Hypothalamus (tissue), 51 donors: ENCODE measurements at places on chromosomes 2 and 18.

DNA sequence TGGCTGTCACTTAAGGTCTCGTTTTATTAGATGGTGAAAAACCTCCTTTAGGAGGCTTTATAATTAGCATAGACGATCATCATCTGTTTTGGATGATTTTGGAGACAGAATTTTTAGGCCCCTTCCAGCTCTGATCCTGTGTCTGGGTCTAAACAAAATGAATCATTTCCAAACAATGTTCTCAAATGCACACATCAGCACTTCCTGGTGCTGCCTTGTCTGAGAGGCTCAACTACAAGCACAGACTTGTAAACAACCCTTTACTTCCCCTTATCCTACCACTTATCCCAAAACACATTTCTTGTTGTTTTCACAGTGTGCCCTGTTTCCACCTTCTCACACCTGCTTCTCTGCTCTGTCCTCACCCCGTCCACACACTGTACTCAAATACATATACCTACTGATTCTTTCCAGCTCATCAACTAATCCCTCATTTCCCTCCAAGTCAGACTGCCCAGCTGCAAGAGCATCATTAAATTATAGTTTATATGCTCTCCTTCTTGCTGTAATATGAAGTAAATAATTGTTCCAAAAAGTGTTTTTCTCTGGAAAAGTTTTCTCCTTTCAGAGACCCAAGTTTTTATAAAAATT is 71.2 kb upstream of the COL3A1 start:
- no peak for DNase-seq

DNA sequence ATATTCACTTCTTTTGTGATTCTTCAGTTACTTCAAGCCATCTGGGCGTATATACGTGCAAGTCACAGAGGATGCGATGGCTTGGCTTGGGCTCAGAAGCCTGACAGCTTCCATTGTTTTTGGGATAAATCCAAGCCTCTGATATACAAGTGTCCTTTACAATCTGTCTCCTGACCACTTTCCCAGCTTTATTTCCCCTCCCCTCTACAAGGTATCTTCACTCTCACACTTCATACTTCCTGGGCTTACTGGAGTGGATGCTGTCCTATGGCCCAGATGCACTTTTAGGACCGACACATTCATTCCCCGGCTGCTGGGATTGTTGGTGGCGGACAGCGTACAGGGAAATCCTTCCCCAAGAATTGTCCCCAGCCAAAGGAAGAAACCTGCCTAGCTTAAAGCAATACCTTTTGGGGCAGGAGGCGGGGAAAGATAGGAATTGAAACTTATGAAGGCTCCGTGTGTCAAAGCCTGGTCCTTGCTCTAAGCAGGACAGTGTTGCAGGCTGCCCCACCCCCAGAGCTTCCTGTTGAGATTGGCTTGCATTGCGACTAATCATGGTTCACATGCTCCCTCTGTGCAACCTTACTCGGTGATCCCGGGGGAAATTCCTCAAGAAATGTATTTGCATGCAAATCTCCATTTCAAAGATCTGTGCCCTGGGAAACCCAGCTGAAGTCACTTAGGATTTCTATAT is 802.9 kb upstream of the ID2 start:
- DNase-seq: no peak

GRCh38 chr2:134325696-134326095 is 71.8 kb downstream of the MGAT5 start:
- no peak for DNase-seq

GRCh38 chr18:33062834-33063364 is 290.1 kb upstream of the KLHL14 start:
- DNase-seq: no peak

GRCh38 chr2:152814475-152815030 is 96.1 kb downstream of the ARL6IP6 start:
- no peak for DNase-seq

- no peak for DNase-seq
These were observed 24.2 kb upstream of the CASP8 start for GRCh38 chr2:201235860-201236811.

- no peak for DNase-seq
These were observed 13.2 kb downstream of the ARL4C start for GRCh38 chr2:234483568-234484251.

DNA sequence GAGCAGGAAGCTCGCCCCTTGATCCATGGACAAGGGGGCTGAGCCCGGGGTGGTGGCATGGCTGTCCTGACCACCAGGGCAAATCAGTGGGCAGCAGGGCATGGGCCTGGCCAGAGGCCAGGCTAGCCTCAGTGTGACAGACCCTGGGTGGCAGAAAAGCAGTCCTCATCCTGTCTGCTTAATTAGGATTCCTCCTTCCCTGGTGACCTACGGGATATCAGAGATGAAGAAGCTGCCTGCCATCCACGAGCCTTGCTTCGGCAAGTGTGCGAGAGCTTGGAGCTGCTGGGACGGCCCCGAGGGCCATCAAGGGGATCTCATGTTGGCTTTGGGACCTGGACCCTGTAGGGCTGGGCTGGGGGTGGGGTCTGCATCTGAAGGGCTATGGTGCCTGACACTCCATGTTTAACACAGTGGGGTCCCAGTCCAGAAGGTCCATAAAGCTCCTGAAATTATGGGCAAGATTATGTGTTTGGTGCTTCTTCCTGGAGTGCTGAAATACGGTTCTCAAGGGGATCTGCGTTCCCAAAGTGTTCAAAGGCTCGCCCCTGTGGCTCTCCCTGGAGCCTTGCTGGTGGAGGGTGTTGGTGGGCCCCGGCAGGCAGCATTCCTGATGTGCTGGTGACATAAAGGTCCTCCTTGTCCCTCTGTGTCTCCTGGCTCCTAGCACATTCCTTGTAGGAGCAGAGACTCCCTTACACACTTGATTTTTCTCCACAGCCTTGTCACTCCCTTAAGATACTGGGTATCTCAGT is 52.6 kb downstream of the KCNIP3 start:
- no peak for DNase-seq

GRCh38 chr2:3298191-3298590 is 79.4 kb downstream of the EIPR1 start:
- DNase-seq: no peak

GRCh38 chr2:151261977-151262291 is 271 bp upstream of the RBM43 start:
- DNase-seq: no peak

DNA sequence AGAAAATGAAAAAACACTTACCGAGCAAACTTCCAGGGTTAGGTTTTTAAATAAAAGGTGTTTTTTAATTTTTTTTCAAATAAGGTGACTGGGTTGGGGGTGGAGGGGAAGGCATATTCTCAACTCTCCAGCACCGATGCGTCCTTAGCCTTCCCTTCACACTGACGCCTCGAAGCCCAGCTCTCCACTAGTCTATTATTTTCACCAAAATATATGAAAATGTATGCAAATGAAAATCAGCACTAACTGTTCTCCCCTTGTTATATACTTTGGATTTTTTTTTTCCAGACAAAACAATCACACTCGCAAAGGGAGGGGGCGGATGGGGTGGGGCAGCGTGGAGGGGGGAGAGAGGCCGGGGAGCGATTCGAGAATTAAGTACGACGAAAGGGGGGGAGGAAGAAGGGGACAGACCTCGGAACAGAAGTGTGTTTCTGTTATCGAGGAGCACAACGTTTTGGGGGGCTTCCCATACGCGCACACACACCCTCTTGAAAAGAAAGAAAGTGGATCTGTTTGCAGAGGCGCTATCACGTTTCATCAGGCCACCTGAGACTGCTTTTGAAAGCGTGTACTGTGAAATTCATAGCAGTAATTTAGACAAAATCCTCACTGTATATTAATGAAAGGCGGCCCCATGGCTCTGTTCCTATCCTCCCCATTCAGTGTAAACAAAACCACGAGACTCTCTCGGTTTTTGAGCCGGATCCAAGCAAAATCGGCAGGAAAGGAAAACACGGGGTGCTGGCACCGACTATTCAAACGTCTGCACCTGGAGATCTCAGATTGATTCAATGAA is 2.4 kb upstream of the POU3F3 start:
- DNase-seq: no peak

GRCh38 chr18:67074309-67074708 is 442.2 kb downstream of the DSEL start:
- DNase-seq: no peak

DNA sequence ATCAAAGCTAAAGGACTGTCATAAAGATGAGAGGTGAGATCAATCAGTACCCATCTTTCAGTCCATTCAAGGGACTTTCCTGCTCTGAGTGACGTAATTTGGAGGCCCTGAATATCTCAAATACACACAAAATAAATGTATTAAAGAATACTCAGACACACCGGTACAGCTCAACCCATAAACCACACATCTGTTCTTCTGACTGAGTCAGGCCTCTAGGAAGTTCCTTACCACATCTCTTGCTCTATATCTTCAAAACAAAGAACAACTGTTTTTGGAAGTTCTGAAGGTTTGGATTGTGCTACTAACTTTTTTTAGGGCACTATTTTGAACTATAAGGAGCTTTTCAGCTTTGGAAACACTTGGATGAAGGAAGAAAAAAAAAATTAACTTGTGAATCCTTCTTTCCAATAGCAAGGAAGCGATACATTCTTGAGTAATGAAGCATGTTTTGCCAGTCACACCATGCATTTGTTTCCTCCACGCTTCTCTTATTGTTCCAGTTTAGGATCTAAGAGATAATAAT is 866.5 kb upstream of the VRK2 start:
- no peak for DNase-seq

- no peak for DNase-seq
These were observed 52.0 kb upstream of the ARL4C start for GRCh38 chr2:234548695-234549420.

GRCh38 chr2:140273958-140274357 is 1493.8 kb upstream of the NXPH2 start:
- DNase-seq: no peak

- DNase-seq: no peak
These were observed 28.2 kb downstream of the MYCN start for GRCh38 chr2:15968280-15969178.

- no peak for DNase-seq
These were observed 25.1 kb upstream of the TMEM214 start for GRCh38 chr2:27007416-27008374.

DNA sequence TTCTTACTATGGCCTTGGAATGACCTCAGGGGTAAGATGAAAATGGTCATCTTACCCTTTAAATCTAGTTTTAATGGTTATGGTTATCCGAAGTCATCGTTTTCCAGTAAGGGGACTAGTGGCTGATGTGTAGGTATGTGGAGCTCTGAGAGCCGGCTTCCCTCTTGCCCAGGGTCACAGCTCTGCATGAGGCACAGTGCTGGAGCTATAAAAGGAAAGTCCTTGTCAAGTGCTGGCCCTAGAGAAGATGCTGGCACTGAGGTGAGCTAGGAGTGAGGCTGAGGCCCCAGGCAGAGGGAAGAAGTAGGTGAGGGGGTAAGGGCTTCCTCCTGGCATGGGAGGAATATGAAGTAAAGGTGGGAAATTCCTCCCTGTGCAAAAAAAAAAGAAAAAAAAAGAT is 35.0 kb downstream of the SMARCAL1 start:
- no peak for DNase-seq

DNA sequence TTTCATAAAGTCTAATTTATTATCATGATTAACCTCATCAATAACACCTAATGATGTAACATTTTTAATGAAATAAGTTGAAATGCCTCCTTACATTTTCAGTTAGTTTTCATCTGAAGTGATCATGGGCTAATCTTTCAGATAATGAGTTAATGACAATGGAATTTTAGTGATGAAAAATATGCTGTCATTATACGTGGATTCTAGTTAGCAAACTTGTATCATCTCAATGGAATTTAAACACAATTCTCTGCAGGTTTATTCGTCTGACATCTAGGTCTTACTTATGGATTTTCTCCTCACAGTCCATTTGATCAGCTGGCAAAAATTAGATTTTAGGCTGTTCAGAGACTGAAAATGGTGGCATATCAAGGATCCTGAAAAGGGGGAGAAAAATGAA is 885.0 kb downstream of the SLC4A3 start:
- DNase-seq: no peak

DNA sequence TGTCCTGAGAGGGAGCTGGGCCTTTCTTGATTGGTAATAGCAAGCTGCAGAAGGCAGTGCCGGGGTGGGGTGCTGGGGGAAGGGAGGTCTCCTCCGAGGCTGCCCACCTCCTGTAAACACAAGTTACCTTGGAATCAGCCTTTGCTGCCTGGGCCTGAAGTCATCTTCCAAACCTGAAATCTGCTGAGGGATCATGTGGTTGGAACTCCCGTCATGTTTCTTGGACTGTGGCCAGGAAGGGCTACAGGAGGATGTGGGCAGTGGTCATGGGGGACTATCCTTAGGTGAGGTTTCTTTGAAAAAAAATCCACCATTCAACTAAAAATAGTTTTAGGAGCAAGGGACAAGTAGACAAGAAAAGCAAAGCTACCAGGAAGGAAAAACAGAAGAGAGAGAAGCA is 74.2 kb downstream of the CDK15 start:
- no peak for DNase-seq

- DNase-seq: no peak
These were observed 14.5 kb downstream of the IL1R2 start for GRCh38 chr2:102005989-102006885.

DNA sequence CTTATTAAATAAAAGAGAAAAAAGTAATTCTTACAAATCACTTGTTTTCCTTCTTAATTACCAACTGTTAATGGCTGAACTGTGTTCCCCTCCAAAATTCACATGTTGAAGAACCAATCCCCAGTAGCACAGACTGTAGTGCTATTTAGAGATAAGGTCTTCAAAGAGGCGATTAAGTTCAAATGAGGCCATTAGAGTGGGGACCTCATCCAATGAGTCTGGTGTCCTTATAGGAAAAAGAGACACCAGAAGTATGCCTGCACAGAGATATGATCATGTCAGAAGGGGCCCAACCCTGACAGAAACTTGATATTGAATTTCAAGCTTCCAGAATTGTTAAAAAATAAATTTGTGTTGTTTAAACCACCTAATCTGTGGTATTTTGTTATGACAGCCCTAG is 89.8 kb downstream of the MEMO1 start:
- DNase-seq: no peak
